Activated T-cell treated with anti-CD3 and anti-CD28 coated beads, Interleukin-2, amount 50 U/mL, for 1 hour (primary cell): ENCODE measurements at places on chromosomes 5 and 9.

GRCh38 chr9:20303066-20303465, 319.2 kb downstream of the MLLT3 start:
- DNase-seq = no peak

GRCh38 chr5:7348168-7348854, 47.6 kb upstream of the ADCY2 start:
- DNase-seq = no peak

GRCh38 chr5:137393196-137393993, 105.7 kb downstream of the SPOCK1 start:
- no peak for DNase-seq

DNA sequence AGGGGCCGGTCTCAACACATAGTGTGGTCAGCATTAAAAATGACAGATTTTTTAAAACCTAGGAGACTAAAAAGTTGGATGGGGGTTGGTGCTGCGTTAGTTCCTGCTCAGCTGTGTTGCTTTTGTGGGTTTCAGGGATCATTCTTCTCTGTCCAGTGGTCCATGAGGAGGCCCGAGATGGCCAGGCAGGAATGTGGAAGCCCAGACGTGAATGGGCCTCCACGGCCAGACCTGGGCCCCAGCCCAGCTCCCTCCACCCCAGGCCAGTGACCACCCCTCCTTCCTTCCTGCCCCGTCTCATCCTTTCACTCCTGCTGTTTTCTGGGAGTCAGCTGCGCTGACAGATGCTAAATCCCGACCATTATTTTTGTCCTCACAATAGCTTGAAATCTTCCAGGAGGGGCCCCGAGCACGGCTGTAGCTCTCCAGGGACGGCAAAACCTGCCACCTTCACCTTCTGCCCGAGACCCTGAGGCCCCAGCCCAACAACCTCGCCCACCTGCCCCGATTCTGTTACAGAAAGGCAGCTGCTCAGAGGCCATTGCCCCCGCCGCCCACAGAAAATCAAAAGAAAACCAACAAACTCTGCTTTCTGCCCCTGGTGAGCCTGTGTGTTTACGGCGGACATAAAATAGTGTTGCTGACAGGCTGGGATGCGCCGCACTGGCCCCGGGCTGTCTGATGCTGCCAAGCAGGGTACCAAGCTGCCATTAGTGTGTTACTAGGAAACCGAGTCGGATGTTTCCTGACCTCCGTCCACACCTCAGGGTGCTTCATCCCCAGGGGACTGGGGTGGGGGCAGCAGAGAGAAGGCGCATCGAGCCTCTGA, 83.7 kb upstream of the SARDH start:
- DNase-seq = no peak

GRCh38 chr5:39674209-39675082, 249.7 kb upstream of the DAB2 start:
- DNase-seq = no peak

DNA sequence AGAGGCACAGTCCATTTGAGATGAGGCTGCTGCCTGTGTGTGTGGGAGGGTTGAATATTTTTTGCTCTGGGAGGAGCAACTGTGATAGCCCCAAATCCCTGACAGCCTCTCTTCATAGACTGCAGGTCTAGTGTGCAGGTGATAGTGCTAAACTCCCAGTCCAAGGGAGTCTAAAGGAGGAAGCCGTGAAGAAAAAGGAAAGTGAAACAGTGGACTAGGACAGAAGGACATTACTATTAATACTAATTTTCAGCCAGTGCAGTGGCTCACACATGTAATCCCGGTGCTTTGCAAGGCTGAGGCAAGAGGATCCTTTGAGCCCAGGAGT, 295.0 kb downstream of the PDE4D start:
- DNase-seq = no peak

- DNase-seq = no peak
Observed at GRCh38 chr9:129125478-129125877, 14.3 kb downstream of the PTPA start.

DNA sequence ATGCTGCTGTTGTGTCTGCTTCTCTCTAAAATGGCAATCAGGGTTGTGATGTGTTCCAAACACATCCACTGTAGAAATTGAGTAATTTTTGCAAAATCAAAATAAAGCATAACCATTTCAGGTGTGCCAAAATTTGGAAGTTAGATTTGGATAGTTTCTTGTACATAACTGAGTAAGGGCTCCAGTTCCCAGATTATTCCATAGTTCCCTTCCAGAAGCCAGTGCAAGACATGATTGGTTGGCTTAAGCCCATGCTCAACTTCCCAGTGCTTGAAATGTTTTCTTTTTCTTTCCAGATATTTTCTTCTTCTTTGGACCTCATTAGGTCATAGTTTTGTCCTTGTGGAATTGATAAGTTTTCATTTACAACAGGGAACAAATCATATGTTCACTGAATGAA, 64.2 kb downstream of the SNCAIP start:
- no peak for DNase-seq

- no peak for DNase-seq
Observed at GRCh38 chr5:143898916-143899591, 87.1 kb downstream of the HMHB1 start.

- no peak for DNase-seq
Observed at GRCh38 chr5:143986516-143987212, 174.7 kb downstream of the HMHB1 start.

- no peak for DNase-seq
Observed at GRCh38 chr5:174596429-174596828, 128.0 kb upstream of the MSX2 start.

DNA sequence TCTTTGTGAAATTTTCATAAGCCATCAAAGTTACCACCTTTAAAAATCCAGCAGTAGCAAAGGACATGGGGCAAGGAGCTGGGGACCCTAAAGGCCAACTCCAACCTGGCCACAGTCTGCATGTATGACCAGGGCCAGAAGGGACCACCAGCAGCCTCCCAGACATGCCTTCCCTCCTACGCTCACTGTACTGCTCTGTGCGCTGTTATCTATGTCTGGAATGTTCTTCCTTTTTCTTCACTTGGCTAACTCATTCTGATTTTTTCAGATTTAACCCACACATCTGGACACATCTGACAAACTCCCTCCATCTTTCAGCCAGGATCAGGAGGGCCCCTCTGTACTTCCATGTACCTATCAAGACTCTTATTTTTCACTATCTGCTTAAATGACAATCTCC, 47.6 kb upstream of the TRAF1 start:
- no peak for DNase-seq

- no peak for DNase-seq
Observed at GRCh38 chr9:72509635-72510034, 11.8 kb upstream of the TMC1 start.

DNA sequence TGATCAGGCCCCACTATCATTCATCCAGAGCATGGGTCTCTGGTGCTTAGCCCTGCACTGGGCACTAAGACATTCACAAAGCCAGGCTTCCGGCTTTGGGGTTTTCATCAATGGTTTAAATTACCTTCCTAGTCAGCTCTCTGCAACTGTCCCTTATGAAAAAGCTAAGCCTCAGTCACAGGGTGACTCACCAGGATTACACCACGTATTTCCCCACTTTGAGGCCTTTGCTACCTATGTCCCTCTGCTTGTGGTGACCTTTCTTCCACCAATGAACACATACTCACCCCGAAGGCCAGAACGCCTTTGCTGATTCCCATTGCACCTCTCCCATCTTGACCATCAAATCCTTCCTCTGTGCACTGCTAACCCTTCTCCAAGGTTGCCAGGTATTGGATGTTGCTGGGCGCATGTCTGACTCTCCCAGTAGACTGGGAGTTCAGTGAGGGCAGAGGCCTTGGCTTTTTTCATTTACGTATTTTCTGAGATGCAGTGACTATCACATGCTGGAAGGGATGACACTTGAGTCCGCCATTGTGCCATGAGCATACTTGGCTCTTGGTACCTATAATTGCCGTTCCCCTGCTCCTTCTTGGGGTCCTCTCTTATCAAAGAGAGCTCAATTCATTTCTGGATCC, 58.7 kb upstream of the TNFSF8 start:
- DNase-seq = no peak

- no peak for DNase-seq
Observed at GRCh38 chr5:10728679-10729078, 32.4 kb downstream of the DAP start.

- no peak for DNase-seq
Observed at GRCh38 chr5:151935135-151935695, 10.6 kb upstream of the GLRA1 start.

GRCh38 chr5:5158472-5158895, 18.4 kb downstream of the ADAMTS16 start:
- DNase-seq = no peak

DNA sequence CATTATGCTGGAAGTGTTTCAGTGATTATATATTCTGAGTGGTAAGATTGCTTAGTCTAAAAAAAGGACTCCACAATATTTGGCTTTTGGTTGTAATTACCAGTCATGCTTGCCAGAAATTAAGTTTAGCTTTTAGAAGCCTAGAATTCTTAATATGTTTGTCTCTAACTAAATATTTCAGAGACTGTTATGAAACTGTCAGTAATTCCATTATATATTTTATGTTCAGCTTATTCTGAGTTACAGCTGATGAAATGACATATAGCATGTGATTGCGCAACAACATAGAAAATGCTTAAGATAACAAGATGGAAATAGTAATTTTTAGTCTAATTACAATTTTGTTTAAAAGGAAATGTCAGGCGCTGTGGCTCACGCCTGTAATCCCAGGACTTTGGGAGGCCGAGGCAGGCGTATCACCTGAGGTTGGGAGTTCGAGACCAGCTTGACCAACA, 44.2 kb downstream of the KIAA1958 start:
- DNase-seq = no peak

GRCh38 chr5:14809369-14810155, 62.0 kb downstream of the ANKH start:
- peak; percentile 66 for DNase-seq

GRCh38 chr9:104992659-104993058, 64.7 kb upstream of the ABCA1 start:
- no peak for DNase-seq

DNA sequence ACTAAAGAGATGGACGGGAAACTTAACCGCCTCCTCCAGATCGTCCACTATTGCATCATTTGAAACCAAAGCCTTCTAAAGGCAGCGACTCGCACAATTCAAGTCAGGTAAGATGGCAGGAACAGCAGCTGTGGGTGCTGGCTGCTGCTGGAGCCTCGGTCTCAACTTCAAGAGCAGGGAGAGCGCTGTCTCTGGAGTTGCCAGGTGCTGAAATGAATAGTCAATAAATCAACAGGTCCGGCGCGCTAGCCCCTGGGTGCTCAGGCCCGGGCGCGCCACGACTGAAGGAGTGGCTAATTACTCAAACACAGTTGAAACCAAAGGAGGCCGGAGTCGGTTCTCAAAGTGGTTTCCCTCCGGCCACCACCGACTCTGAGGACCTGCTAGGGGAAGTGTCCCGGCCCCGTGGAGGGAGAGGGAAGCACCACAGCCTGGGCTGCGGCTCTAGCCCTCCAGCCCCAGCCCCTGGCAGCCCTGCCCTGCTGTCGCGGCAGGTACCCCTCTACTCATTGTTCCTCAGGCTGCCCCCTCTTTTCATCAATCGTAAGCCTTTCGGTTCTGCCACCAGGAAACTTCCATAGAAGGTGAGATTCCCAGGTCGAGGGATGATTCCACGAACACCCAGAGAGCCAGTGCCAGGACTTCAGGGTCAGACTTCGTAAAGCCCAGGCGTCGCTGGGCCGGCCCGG, 804 bp downstream of the TTC39B start:
- peak; percentile 57 for DNase-seq

DNA sequence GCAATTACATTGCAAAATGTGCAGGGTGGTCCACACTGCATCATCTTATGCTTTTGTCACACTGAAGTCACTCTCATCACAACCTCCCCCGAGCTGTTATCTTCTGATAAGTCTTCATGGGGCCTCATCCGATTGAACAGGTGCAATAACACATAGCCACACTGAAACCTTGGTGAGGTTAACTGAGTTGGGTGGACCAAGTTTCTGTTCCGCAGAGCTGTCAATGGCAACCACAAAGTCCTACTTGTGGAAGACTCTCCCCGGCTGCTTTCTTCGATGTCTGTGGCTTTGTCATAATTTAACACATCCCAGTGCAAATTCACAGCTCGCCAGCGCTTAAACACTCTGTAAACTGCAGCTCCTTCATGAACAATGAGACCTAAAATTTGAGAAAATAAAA, 112.2 kb downstream of the MARCHF11 start:
- DNase-seq = no peak

DNA sequence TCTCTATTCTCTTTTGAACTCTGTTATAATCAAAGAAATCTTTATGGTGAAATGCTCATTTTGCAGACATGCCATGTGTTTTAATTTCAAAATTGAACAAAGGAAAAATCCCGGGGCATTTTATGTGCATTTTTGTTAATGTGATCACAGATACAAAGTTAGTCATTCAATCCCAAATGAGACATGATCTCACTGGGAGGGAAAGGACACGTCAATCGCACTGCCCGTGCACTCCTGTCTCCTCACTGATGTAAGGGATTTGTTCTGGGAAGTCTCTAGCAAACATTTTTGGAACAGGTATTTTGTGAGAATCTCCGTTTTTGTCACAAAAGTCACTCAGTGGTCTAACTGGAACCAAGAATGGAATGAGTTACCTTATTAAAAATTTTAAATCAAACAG, 97.9 kb upstream of the RANBP6 start:
- no peak for DNase-seq

GRCh38 chr5:128637031-128637430, 99.0 kb upstream of the FBN2 start:
- no peak for DNase-seq

- no peak for DNase-seq
Observed at GRCh38 chr9:119370816-119371215, 1.6 kb upstream of the BRINP1 start.

DNA sequence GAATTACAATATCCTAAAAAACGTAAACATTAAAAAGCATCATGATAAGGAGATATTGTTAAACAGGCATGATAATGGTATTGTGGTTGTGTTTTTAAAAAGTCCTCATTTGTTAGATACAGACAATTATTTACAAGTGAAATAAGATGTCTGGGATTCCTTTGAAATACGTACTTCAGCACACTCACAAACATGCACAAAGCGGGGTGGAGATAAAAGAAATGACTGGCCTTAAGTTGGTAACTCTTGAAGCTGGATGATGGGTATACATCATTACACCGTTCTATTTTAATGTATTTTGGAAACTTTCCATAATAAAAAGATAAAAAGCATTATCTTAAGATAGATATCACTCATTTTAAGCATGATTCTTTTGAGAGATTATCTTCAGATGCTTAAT, 1.0 kb downstream of the FAM200C start:
- no peak for DNase-seq

- no peak for DNase-seq
Observed at GRCh38 chr5:21152611-21153010, 1164.6 kb upstream of the CDH18 start.

DNA sequence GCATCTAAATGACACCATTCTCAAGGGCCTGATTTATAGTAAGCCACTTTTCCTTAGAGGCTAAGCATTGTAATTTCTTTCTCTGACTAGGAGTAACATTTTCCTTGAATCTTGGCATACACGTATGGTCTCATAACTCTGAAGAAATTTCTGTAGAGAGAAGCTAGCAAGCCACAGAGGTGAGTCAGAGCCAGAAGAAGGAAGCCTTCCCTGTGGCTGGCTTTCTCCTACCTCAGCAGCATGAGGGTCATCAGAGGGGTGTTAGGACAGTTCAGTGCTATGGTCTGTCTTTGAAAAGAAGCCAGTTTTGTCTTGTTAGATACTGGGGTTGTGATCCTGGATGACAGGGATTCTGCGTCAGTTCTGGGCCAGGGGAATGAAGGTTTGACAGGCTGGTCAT, 3.2 kb downstream of the SNX30 start:
- no peak for DNase-seq
